Left renal pelvis (tissue), 4 donors: ENCODE measurements at places on chromosomes 3 and 15.

- DNase-seq = no peak
Measured at GRCh38 chr3:56133423-56133822, 334.8 kb downstream of the ERC2 start.

DNA sequence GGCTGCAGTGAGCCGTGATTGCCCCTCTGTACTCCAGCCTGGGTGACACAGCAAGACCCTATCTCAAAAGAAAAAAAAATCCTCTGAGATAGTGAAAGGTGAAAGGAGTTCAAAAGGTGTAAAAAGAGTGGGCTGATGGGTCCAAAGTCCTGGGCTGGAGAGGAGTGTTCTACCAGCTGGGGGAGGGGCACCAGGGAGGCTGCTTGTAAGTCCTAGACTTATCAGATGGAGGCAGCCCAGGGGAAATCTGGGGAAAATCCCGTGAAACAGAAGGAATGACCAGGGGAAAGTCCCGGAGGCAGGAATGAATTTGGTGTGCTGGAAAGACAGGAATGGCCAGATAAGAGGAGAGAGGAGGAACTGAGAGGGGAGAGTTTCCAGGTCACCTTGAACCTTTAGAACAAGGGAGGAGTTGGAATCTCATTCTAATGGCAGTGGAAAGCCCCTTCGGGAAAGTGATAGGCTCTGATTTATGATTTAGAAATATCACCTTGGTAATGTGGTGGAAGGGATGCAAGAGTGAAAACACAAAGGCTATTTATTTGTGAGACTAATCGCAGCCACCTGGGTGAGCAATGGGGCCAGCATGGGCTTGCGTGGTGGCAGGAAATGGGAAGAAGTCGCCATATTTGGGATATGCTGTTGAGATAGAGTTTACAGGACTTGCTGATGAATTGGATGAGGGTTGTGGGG is 23.4 kb upstream of the PPP4R2 start:
- no peak for DNase-seq

GRCh38 chr3:170513642-170514041 is 72.2 kb downstream of the SLC7A14 start:
- no peak for DNase-seq

GRCh38 chr3:150274372-150274771 is 133.7 kb upstream of the TSC22D2 start:
- DNase-seq = no peak

- no peak for DNase-seq
Measured at GRCh38 chr15:70248116-70249025, 150.7 kb upstream of the TLE3 start.
